ENCODE measurements at places on chromosomes 7 and 10.

DNA sequence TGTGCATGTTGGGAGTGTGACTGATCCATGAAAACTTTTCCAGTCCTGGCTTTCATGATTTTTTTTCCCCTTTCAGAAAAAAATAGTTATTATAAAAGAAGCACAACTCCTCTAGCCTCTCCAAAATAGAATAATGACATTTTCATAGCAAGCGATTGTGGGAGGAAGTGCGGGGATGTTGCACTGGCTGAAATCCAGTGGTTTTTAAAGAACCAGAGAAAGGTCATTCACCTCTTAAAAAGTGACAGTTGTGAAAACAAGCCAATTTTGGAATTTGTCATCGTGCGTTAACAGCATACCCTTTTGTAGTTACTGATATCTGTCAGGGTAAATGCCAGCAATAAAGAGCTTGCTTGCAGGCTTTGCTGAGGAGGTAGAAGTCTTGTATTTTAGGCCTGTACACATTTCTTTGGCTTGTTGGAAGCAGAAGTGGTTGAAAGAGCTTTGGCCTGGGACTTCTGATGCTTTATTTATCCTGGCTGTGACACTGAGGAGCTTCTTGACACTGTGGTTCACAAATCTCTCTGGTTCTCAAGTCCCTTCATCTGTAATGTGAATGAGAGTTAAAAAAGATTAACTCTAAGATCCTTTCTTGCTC, 545.9 kb downstream of the REEP3 start:
- no peak for DNase-seq

- peak; percentile 6 for DNase-seq
Observed at GRCh38 chr7:40329601-40330153, 194.9 kb downstream of the SUGCT start.

- no peak for DNase-seq
Observed at GRCh38 chr10:97512993-97513392, 14.3 kb downstream of the UBTD1 start.

- no peak for DNase-seq
Observed at GRCh38 chr10:87844837-87845623, 18.3 kb downstream of the KLLN start.

- no peak for DNase-seq
Observed at GRCh38 chr10:45495438-45496152, 121.6 kb downstream of the ALOX5 start.

DNA sequence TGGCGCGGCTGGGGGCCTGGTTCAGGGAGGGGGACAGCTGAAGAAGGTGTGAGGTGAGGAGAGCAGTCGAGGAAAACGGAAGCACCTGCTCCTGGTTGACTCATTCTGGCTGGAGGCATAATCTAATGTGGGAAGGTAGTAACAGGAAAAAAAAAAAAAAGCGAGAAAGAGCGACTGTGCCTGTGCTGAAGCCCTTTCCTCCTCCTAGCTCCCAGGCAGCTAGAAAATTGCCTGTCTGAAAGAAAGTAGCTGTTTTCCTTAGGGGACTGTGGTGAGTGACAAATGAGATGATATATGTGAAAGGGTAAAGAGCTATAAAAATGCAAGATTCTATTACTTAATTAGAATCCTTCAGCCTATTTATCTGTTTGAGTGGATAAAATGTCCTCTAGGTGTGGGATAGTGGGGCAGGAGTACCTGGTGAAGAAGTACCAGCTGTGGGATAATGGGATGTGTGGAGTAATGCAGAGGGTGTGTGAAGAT, 4.9 kb upstream of the MEST start:
- DNase-seq, result no peak

- DNase-seq, result no peak
Observed at GRCh38 chr7:82567841-82568240, 124.3 kb upstream of the CACNA2D1 start.

GRCh38 chr7:155201325-155202087, 96.2 kb upstream of the INSIG1 start:
- DNase-seq, result no peak

DNA sequence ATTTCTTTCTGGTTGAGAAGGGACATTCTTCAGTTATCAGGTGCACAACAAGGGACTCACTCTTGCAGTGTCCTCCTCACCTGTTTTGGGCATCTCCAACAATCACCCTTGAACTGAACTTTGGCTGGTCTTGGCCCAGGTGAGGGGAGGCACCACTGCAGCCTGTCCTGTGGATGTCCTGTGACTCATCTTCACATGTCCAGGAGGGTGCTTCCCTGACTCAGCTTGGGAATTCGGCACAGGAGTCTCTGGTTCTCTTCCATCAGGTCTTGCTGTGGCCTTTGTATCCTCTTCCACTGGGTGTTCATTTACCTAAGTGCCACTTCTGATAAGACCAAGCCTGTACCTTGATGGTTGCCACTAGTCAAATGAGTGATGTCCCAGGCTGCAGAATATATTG, 196.7 kb upstream of the MKI67 start:
- no peak for DNase-seq

DNA sequence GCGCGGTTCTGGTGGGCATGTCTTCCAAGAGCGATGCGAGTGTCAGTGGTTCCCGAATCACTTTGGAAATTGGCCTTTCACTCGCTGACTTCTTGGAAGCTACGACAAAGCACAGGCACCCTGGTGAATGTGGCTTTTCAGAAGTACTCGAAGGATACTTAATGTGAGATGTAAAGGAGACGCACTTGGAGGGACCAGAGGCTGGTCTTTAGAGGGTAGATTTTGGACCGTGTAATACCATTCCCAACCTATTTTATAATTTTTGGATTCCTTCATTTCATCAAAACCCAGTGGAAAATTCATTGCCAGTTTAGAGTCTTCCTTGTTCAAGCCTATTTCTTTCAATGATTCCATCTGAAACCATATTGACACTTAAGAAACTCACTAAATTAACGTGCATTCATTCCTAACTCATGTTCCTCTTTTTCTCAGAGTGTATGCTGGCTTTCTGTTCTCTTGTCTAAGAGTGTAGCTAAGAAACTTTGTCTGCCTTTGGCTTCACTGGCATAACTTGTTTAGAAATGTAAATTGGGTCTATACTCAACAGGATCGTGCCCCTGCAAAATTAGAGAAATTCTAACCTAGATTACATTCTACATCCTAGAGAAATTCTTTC, 645 bp upstream of the COPG2 start:
- DNase-seq, result no peak

GRCh38 chr10:121713486-121713885, 115.2 kb upstream of the FGFR2 start:
- DNase-seq, result no peak

- no peak for DNase-seq
Observed at GRCh38 chr10:71996592-71997371, 32.6 kb downstream of the CHST3 start.

GRCh38 chr7:35424869-35425495, 171.1 kb upstream of the TBX20 start:
- DNase-seq, result peak; percentile 11

GRCh38 chr10:103869336-103869735, 14.0 kb upstream of the SH3PXD2A start:
- DNase-seq, result no peak

DNA sequence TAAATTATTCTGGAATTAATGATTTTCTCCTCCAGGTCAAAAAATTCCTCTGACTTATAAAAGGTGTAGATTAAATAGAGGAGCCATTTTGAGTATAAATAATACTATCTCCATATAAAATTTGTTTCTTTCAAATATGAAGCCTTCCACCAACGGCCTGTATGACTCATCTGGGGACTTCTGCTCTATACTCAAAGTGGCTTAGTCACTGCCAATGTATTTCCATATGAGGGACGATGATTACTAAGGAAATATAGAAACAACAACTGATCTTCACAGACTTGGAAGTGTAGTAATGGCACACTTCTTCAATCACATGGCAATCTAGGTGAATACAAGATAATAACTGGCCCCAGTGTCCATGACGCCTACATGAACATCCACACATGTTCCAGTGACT, 335.6 kb upstream of the HGF start:
- no peak for DNase-seq
